Psoas muscle (tissue), 8 donors: ENCODE measurements at places on chromosomes 3 and 15. TPM values are rescaled to one million over a fixed set of nuclear protein-coding genes. Genes with fewer than 3 reads are reported as not detected.
A peak's percentile ranks its signal among the peaks of the same experiment; 100 is the strongest.

Gene RASGRF1
- total RNA-seq = not detected

Gene GABRB3
- total RNA-seq = 0.17 TPM

Gene SEMA3B
- total RNA-seq = 3.1 TPM

Gene CLEC3B
- 13.3 TPM for total RNA-seq

Gene SH2D7
- not detected for total RNA-seq

Gene EPB42
- not detected for total RNA-seq

Gene HTD2
- 12.0 TPM for total RNA-seq

Gene WDR48
- 16.0 TPM for total RNA-seq

Gene SLC28A1
- 0.39 TPM for total RNA-seq

Gene GOLGA8R
- total RNA-seq = 0.88 TPM

DNA sequence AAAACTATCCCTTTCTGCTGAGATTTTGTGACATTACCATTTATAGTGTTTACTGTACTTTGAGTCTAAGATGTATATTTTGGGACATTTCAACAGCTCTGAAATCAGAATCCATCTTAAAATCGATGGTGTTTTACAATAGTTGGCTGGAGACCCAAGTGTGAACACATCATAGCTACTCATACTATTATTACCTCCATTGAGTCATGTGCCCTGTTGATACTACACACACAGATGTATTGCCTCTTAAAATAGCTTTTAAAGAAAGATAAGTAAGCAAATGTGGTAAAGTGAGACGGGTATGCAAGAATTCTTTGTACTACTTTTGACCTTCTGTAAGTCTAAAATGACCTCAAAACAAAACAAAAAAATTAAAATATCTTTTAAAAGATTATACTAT lies 6.7 kb downstream of the LMOD3 start:
- H3K4me3 ChIP-seq = peak overlapping the region; percentile 65
- H3K4me1 ChIP-seq = peaks cover 54% of the 10 kb centered on the region
- peaks cover 18% of the 10 kb centered on the region for H3K36me3 ChIP-seq
- no peaks in the 10 kb centered on the region for H3K27me3 ChIP-seq

- DNase-seq = no peak
- no peaks in the 10 kb centered on the region for H3K27me3 ChIP-seq
- no peak overlapping the region for H3K27ac ChIP-seq
- H3K4me3 ChIP-seq = no peak overlapping the region
- H3K36me3 ChIP-seq = peaks cover 3% of the 10 kb centered on the region
- no peaks in the 10 kb centered on the region for H3K4me1 ChIP-seq
Observed at GRCh38 chr15:80946576-80946975, 43.0 kb downstream of the MESD start.

DNA sequence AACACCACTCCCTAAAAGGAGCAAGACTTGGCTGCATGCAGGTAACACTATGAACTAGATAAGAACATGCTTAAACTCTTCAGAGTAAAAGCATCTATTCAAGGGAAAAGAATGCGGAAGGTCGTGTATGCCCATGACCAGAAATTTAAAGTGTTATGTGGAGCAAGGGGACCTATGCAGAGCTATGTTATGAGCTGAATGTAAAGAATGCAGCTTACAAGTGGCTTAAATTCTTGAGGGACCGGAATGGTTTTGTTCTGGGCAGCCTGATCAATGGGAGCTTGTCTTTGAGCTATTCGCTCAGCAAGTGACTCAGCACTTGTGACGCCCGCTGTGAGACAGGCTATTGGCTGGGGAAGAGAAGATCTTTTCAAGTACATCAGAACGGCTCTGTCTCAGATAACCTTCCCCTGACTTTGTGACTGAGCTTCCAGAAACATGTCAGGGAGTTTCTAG lies 367.5 kb upstream of the THBS1 start:
- DNase-seq = no peak
- H3K4me1 ChIP-seq = no peaks in the 10 kb centered on the region
- no peaks in the 10 kb centered on the region for H3K36me3 ChIP-seq
- no peak overlapping the region for H3K4me3 ChIP-seq
- H3K27ac ChIP-seq = no peak overlapping the region
- H3K27me3 ChIP-seq = no peaks in the 10 kb centered on the region

DNA sequence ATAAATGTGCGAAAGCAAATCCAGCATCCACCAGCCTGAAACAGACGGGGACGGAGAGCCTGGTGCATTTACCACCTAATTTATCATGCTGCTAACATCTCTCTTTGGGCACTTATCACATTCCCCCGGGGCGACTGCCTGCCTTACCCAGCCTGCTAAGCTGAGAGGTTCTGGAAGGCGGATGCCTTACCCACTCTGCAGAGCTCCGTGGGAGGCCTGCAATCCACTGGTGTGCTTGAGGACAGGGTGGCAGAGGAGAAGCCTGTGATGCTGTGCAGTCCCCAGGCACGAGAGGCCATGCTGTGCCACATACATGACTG lies 25.5 kb downstream of the MGLL start:
- H3K4me3 ChIP-seq = no peak overlapping the region
- H3K4me1 ChIP-seq = peaks cover 22% of the 10 kb centered on the region
- no peak overlapping the region for H3K27ac ChIP-seq
- no peaks in the 10 kb centered on the region for H3K27me3 ChIP-seq

DNA sequence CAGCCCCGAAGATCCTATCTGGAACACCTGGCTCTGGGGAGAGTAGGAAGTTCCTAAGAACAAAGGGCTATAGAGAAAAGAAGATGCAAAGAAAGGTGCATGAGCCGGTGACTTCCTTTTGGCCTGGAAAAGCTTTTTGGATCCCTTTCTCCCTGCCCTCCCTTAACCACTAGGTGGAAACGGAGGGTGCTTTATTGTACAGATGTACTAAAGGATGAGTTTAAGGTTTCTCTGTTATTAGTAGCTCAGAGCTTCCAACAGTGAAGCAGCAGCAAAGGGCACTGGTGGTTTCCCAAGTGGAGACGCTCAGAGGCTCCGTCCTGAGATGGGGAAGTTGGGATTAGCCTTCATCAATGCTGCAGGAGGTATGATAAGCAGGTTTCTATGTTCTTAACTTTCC lies 5.9 kb upstream of the ADGRG7 start:
- no peaks in the 10 kb centered on the region for H3K27me3 ChIP-seq
- H3K4me3 ChIP-seq = no peak overlapping the region
- DNase-seq = no peak

GRCh38 chr3:69232482-69232881 lies 110.1 kb upstream of the LMOD3 start:
- H3K36me3 ChIP-seq = no peaks in the 10 kb centered on the region
- no peak for DNase-seq
- H3K4me1 ChIP-seq = no peaks in the 10 kb centered on the region

- H3K27me3 ChIP-seq = no peaks in the 10 kb centered on the region
- no peak overlapping the region for H3K4me3 ChIP-seq
- H3K4me1 ChIP-seq = peaks cover 6% of the 10 kb centered on the region
- peak overlapping the region; percentile 34 for H3K27ac ChIP-seq
- H3K36me3 ChIP-seq = no peaks in the 10 kb centered on the region
Observed at GRCh38 chr15:33448961-33449606, 138.3 kb downstream of the RYR3 start.

GRCh38 chr15:77969055-77969454 lies 108.5 kb downstream of the TBC1D2B start:
- no peak for DNase-seq
- H3K27ac ChIP-seq = no peak overlapping the region
- H3K4me1 ChIP-seq = peaks cover 4% of the 10 kb centered on the region

DNA sequence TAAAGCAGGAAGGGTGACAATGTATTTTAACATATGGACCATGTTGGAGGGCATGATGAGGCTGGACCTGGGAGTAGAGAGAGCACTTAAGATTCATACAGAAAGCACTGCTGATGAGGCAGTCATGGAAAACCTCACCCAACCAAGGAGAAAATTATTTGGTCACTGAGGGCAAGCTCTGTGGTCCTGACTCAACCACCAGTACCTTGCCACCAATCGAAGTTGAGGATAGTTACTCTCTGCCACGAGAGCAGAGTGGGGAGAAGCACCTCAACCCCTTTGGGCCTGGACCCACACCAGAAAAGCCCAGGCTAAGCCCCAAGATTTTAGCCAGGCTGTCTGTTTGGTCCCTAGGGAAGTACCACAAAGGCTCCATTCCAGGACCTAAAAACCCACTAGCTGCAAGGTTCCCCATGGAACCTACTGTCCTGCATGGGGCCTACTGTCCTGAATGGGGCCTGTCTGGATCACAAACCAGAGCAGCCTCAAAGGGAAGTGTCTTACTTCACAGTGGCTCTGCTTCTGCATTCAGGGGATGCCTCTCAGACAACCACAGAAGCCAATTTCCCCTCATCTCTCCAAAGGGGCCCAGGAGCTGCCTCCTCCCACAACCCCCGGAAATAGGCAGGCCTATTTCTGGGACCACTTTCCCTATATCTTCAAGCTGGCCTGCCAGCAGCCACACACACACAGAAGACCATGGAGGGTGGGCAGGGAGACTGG lies 4.2 kb downstream of the CCDC71 start:
- peaks cover 16% of the 10 kb centered on the region for H3K36me3 ChIP-seq
- no peak overlapping the region for H3K27ac ChIP-seq
- DNase-seq = no peak
- peaks cover 16% of the 10 kb centered on the region for H3K4me1 ChIP-seq
- no peaks in the 10 kb centered on the region for H3K27me3 ChIP-seq

DNA sequence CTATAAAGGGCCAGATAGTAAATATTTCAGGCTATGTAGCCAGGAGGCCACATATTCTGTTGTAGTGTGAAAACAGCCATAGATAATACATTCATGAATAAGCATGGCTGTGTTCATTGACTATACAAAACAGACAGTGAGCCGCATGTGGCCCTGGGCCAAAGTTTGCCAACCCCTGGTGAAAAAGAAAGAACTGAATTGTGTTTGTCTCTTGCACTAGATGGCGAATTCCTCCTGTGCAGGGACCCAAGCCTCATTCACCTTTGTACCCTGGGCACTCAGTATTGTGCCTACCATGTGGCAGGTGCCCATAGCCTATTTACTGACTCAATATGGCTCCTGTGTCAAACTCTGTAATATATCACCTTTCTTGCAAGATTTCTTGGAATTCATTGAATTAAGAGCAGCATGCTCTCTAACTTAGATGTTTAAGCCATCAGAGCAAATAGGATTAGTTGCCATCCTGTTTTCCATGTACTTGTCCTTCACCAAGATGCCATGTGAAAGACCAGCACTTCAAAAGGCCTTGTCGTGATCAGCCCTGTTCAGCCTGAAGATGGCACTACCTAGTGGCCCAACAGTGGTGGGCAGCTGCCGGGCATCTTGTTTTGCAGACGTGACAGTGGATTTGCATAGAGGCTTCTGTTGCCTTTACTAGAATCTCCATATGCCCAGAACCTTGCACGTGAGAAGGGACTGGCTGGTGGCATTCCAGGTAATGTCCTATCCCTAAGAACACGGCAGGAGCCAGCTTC lies 50.9 kb upstream of the CMTM7 start:
- H3K4me3 ChIP-seq = no peak overlapping the region
- DNase-seq = no peak
- no peaks in the 10 kb centered on the region for H3K27me3 ChIP-seq
- H3K36me3 ChIP-seq = no peaks in the 10 kb centered on the region

DNA sequence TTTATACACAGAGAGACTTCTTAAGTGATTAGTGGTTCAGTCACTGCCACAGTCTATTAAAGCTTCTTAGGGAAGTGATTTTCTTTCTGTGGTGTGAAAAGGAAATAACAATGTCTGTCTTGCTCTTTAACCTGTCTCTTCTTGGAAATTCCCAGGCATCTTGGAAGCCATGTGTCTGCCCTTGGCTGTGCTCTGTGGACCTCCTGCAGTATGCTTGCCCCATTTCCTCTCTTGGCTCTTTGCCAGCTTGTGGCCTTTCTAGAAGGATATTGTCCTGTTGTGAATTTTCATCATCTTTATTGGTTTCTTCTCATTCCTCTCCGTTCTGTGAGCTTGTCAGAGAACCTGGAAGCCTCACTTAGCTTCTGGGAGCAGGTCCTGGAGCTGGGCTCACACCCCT lies 338.4 kb upstream of the C2CD4B start:
- peaks cover 38% of the 10 kb centered on the region for H3K4me1 ChIP-seq

DNA sequence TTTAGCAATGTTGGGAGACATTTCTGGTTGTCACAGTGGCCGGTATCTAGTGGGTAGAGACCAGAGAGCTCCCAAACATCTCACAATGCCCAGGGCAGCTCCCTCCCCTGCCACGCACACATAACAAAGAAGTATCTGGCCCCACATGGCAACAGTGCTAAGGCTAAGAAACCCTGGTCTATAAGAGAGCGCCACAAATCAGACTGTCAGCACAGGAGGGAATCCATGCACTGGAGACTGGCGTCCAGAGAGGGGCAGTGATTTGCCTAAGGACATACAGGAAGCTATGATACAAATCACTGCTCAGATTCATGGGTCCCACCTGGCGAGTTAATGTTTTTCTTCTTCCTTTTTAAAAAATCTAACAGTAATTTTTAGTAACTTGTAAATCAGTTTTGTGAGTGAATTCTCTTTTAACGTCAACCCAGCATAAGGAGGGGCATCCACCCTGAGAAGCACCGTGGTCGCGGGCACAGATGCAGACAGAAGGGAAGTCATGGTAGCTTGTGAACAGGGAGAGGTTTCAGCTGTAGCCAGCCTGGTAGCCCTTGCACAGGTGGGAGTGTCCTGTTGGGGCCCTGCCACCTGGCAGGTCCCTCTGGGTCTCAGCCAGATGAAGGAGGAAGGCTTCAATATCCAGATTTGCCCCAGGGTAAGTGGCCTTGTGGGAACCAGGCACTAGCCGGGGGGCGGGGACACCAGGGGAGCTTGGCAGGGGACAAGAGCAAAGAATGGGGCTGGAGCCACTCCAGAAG lies 8.7 kb downstream of the ISG20 start:
- no peaks in the 10 kb centered on the region for H3K36me3 ChIP-seq
- no peak for DNase-seq
- H3K27me3 ChIP-seq = peaks cover 2% of the 10 kb centered on the region
- H3K4me1 ChIP-seq = peaks cover 3% of the 10 kb centered on the region

DNA sequence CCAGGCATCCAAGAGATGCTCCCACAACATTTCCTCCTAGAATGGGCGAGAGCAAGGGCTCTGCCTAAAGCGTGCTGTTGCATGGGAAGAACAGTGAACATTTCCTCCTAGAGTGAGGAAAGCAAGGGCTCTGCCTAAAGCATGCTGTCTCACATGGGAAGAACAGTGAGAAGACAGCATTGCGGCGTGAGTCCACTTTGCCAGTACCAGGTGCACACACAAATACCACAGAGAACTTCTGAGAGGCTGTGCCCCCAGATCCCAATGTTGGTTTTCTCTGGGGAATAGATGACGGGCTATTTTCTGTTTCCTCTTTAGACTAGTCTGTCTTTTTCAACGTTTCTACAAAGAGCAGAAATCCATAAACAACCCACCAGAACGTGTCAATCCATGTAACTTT lies 142.9 kb downstream of the LRRK1 start:
- H3K4me1 ChIP-seq = no peaks in the 10 kb centered on the region
- no peak overlapping the region for H3K4me3 ChIP-seq
- no peak for DNase-seq
- H3K27ac ChIP-seq = no peak overlapping the region

GRCh38 chr3:184315543-184315867 lies 1.1 kb downstream of the EIF4G1 start:
- H3K27me3 ChIP-seq = no peaks in the 10 kb centered on the region
- DNase-seq = no peak
- peaks cover 7% of the 10 kb centered on the region for H3K36me3 ChIP-seq
- peak overlapping the region; percentile 96 for H3K27ac ChIP-seq
- peaks cover 40% of the 10 kb centered on the region for H3K4me1 ChIP-seq

GRCh38 chr3:41581700-41582099 lies 380.2 kb downstream of the ULK4 start:
- no peaks in the 10 kb centered on the region for H3K4me1 ChIP-seq
- no peak overlapping the region for H3K27ac ChIP-seq
- H3K4me3 ChIP-seq = no peak overlapping the region
